ENCODE measurements at places on chromosomes 11 and 22. TPM values are rescaled to one million over a fixed set of nuclear protein-coding genes. Genes with fewer than 3 reads are reported as not detected.

- no peaks in the 10 kb centered on the region for H3K4me1 ChIP-seq
- H3K27ac ChIP-seq, result no peak overlapping the region
Observed at GRCh38 chr22:21444701-21445436, 22.3 kb upstream of the TMEM191C start.

The ROBO4 gene
- total RNA-seq, result 5.7 TPM

GRCh38 chr11:118621071-118621783, 13.8 kb downstream of the PHLDB1 start:
- DNase-seq, result peak; percentile 91
- no peaks in the 10 kb centered on the region for H3K36me3 ChIP-seq
- H3K27me3 ChIP-seq, result no peaks in the 10 kb centered on the region

The SYT8 gene
- 1.7 TPM for total RNA-seq

- H3K27ac ChIP-seq, result no peak overlapping the region
- DNase-seq, result peak; percentile 76
- H3K36me3 ChIP-seq, result no peaks in the 10 kb centered on the region
Observed at GRCh38 chr11:15770798-15771414, 585.4 kb downstream of the SOX6 start.

GRCh38 chr11:110409174-110409573, 20.6 kb upstream of the FDX1 start:
- no peak for DNase-seq
- no peaks in the 10 kb centered on the region for H3K4me1 ChIP-seq
- no peak overlapping the region for H3K27ac ChIP-seq
- no peaks in the 10 kb centered on the region for H3K36me3 ChIP-seq
- H3K27me3 ChIP-seq, result no peaks in the 10 kb centered on the region

GRCh38 chr11:20464518-20464917, 77.0 kb downstream of the PRMT3 start:
- no peaks in the 10 kb centered on the region for H3K36me3 ChIP-seq
- H3K4me1 ChIP-seq, result no peaks in the 10 kb centered on the region
- H3K4me3 ChIP-seq, result no peak overlapping the region
- no peak overlapping the region for H3K27ac ChIP-seq
- DNase-seq, result no peak
- H3K27me3 ChIP-seq, result no peaks in the 10 kb centered on the region

- no peaks in the 10 kb centered on the region for H3K4me1 ChIP-seq
- no peak for DNase-seq
- no peaks in the 10 kb centered on the region for H3K36me3 ChIP-seq
- no peak overlapping the region for H3K4me3 ChIP-seq
- no peak overlapping the region for H3K27ac ChIP-seq
- H3K27me3 ChIP-seq, result no peaks in the 10 kb centered on the region
Observed at GRCh38 chr11:45647329-45647728, 18.1 kb downstream of the CHST1 start.

DNA sequence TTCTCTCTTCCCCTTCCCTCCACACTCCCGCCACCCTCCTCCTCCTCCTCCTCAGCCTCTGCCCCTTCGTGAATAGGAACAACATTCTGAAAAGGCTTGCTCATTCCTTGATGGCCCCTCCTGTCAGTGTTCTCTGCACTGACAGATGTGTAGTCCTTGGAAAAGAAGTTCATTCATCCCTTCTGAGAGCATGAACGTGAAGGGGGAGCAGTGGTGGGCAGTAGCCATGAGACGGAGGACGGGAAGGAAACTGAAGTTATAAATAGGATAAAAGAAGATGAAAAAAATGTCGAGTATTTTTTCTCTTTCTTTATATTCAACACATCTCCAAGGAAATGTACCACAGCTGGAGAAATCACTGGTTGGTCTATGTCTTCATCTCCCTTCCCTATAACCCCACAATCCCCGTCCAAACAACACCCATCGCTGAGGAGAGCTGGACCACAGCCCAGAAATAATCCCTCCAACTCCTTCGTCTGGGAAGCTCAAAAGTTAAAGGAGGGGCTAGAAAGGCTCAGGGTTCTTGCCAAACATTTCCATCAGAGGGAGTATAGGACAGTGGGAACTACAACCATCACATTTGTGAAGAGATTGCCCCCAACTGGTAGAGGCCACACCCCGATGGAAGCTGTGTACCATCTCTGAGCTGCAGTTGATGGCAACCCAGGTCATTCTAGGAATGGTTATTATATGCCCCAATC, 33.5 kb downstream of the ETS1 start:
- H3K4me3 ChIP-seq, result no peak overlapping the region
- DNase-seq, result no peak
- no peaks in the 10 kb centered on the region for H3K27me3 ChIP-seq
- H3K27ac ChIP-seq, result no peak overlapping the region
- no peaks in the 10 kb centered on the region for H3K4me1 ChIP-seq

The CCDC89 gene
- total RNA-seq, result 27.9 TPM

The CD3D gene
- total RNA-seq, result not detected

GRCh38 chr11:5277807-5278382, 8.2 kb upstream of the HBE1 start:
- H3K36me3 ChIP-seq, result no peaks in the 10 kb centered on the region
- no peak for DNase-seq
- H3K4me3 ChIP-seq, result no peak overlapping the region
- no peak overlapping the region for H3K27ac ChIP-seq

The LRFN4 gene
- 23.2 TPM for total RNA-seq

GRCh38 chr11:22668005-22668796, 1.8 kb downstream of the GAS2 start:
- H3K4me3 ChIP-seq, result no peak overlapping the region
- no peaks in the 10 kb centered on the region for H3K27me3 ChIP-seq
- H3K4me1 ChIP-seq, result peaks cover 8% of the 10 kb centered on the region
- DNase-seq, result no peak

DNA sequence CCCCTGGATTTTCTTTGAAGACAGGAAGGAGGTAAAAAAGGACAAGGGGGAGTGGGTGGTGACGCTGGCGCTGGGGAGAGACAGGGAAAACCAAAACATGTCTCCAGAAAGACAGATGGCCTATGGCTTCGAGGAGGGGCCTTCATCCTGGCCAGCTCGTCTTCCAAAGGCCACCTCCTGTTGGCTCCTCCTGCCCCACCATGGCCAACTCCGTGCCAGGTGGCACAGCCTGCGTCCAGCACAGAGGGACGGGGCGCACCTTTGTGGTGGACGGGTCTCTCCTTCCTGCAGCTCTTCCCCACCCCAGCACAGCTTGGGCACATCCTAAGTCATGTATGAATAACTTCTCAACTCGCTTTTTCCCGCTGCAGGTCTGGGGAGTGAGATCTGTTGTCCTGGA, 22.7 kb downstream of the IGSF9B start:
- no peak for DNase-seq
- no peaks in the 10 kb centered on the region for H3K4me1 ChIP-seq
- no peaks in the 10 kb centered on the region for H3K27me3 ChIP-seq
- H3K27ac ChIP-seq, result no peak overlapping the region
- H3K36me3 ChIP-seq, result peaks cover 3% of the 10 kb centered on the region

- no peak overlapping the region for H3K27ac ChIP-seq
- H3K4me3 ChIP-seq, result no peak overlapping the region
- DNase-seq, result no peak
- H3K4me1 ChIP-seq, result no peaks in the 10 kb centered on the region
Observed at GRCh38 chr22:19402642-19403191, 28.8 kb downstream of the HIRA start.

The MYRF gene
- total RNA-seq, result 10.7 TPM

DNA sequence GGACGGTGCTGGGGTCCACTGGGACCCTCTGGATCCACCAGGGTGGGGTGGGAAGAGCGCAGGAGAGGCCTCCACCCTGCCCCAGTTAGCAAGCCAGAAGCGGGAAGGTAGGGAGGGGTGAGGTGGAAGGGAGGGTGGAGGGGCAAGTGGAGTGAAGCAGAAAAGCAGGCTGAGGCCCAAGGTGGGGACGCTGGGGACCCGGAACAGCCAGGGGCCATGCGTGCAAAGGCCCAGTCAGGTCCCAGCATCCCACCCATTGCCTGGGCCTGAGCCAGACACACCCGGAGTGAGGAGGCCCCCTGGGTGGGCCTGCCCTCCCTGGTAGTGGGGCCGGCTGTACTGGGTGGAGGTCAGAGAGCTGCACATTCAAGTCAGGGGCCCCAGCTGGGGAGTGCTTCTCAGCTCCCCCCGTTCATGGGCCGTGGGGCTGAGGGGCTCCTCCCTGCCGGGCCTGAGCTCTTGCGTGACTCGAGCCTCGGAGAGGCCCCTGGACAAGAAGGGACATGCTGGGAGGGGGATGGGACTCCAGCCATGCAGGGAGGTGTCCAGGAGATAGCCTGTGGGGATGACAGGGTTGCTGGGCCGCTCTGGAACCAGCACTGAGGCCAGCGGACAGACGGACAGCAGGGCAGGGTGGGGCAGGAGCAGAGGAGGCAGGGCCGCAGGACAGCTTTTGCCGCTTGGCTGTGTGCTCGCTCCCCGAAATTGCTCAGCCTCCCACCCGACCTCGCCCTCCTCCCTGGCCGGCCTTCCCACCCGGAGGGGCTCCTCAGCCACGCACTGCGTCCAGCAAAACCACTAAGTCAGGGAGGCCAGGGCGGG, 7.7 kb downstream of the TNNT3 start:
- no peak overlapping the region for H3K4me3 ChIP-seq
- H3K4me1 ChIP-seq, result peaks cover 44% of the 10 kb centered on the region
- DNase-seq, result peak; percentile 63
- no peaks in the 10 kb centered on the region for H3K27me3 ChIP-seq

DNA sequence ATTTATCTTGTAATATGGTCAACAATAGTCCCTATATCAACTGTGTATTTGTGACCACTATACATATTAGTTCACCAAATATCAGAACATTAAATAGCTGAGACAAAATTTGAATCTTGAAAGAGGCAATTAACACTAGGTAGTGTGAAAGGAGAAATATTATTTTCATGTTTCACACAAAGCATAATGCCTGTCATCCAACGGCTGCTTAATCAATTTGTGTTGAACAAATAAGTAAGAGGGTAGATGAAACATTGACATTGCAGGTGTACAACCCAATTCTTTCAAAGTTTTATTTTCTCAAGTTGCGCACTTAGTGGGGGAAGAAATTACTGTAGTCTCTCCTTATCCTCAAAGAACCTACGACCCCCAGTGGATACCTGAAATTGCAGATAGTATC, 3.4 kb upstream of the OR8I2 start:
- DNase-seq, result no peak
- H3K4me3 ChIP-seq, result no peak overlapping the region
- no peak overlapping the region for H3K27ac ChIP-seq
- no peaks in the 10 kb centered on the region for H3K27me3 ChIP-seq
- no peaks in the 10 kb centered on the region for H3K36me3 ChIP-seq
- no peaks in the 10 kb centered on the region for H3K4me1 ChIP-seq

DNA sequence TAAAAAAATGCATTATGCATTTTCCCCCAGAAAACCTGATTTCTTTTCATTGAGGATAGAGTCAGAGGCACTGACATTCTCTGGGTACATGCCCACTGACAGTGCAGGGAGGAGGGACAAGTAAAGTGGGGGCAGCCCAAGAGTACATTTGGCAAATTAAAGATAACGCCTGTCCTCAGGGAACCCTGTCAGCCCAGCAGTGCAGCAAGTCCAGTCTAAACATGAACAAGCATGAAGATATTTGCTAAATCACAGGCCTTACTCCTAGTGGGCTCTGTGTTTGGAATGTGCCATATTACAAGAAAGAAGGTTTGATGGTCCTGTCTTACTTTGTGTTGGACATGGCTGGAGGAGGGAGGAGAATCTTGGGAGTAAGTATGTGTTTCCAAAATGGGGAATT, 37.9 kb downstream of the AMOTL1 start:
- H3K27ac ChIP-seq, result no peak overlapping the region
- no peak for DNase-seq
- H3K27me3 ChIP-seq, result no peaks in the 10 kb centered on the region
- no peaks in the 10 kb centered on the region for H3K36me3 ChIP-seq
- peaks cover 2% of the 10 kb centered on the region for H3K4me1 ChIP-seq

DNA sequence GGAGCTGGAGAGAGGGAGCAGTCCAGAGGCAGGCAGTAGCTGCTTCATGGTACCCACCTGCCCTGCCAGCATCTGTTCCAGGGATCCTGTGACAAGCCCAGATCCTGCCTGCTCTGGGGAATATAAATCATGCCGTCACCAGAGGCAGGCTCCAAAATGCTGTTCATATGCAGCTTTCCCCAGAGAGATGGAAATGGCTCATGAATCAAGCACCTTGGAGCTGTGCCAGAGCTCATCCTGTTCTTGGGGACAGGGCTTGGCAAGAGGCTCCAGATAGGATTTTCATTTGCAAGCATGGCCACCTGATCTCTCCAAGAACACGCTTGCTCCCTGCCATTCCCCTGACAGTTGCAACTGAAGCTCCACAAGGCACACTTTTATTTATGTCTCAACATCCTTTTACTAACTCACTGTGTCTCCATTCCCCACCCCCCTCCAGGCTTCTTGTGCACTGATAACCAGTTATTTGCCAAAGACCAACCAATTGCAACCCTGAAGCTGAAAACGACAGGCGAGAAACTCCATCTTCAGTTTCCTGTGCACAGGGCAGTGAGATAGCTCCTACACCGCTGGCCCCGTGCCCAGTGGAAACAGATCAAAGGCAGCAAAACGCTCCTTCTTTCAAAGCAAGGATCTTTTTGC, 115.8 kb upstream of the PITPNB start:
- peak overlapping the region; percentile 60 for H3K27ac ChIP-seq
- H3K4me1 ChIP-seq, result peaks cover 16% of the 10 kb centered on the region
- DNase-seq, result peak; percentile 70
- no peaks in the 10 kb centered on the region for H3K36me3 ChIP-seq
- H3K27me3 ChIP-seq, result no peaks in the 10 kb centered on the region

DNA sequence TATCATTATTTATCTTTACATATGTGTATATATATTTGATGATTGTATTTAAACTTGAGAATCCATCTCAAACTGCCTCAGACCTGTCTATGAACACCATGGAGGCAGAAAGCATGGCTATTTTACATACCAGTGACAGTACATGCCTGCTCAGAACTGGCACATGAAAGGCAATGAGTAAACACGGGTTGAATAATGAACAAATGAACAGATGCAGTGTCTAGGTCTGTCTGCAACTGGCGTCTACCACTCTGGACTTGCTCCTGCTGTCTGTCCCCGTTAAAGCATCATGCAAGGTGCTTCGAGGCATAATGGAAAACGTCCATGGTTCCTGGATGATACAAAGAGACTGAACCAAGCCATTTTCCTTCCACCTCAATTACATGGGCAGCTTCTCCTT, 271.6 kb upstream of the NARS2 start:
- no peaks in the 10 kb centered on the region for H3K4me1 ChIP-seq
- no peak overlapping the region for H3K27ac ChIP-seq

DNA sequence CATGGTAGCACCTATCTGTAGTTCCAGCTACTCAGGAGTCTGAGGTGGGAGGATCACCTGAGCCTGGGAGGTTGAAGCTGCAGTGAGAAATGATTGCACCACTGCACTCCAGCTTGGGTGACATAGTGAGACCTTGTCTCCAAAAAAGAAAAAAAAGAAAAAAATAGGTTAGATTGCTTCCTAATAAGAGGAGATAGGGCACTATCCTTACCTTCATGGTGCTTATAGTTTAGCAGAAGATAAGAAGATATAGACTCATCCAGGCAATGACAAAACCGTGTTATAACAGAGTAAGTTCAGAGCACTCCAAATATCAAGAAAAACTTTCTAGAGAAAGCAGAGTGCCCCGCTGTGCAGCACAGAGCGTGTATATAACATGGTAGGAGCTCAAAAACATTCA, 42.1 kb downstream of the RRP8 start:
- DNase-seq, result no peak
- H3K36me3 ChIP-seq, result no peaks in the 10 kb centered on the region
- no peaks in the 10 kb centered on the region for H3K27me3 ChIP-seq
- no peak overlapping the region for H3K4me3 ChIP-seq
